ENCODE measurements at places on chromosomes 1 and 21. TPM values are rescaled to one million over a fixed set of nuclear protein-coding genes. Genes with fewer than 3 reads are reported as not detected.

The PEAR1 gene
- 62.6 TPM for total RNA-seq

The ZSCAN20 gene
- 7.6 TPM for total RNA-seq

The RYR2 gene
- not detected for total RNA-seq

The C8B gene
- total RNA-seq, result not detected

Data from glomerular endothelial cell (primary cell).